Fibroblast of pulmonary artery (primary cell): ENCODE measurements at places on chromosomes 5 and 9.
A peak's percentile ranks its signal among the peaks of the same experiment; 100 is the strongest.

GRCh38 chr9:112663681-112664080 lies 54.2 kb downstream of the INIP start:
- no peak for DNase-seq

DNA sequence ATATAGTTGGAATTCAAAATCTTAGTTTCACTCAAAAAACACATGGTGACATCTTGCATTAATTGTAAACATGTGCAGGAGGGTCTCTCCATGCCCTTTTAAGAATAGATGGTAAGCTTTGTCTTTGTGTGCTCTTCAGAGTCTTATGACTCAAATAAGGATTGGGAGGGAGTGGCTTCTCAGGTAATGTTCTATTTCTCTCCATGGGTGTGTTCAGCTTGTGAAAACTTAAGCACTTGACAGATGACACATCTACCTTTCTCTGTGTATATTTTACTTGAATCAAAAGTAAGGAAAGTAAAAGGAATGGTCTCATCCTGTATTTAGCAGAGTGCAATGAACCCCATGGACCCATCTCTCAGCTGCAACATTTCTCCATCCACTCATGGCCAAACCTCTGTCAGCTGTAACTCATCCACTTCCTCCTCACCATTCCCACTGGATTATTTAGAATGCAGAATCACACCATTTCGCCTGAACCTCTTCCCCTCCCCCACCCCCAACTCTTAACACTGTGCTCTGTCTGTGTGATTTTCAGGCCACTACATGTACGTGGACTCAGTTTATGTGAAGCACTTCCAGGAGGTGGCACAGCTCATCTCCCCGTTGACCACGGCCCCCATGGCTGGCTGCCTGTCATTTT lies 82.1 kb downstream of the MAMDC2 start:
- DNase-seq, result no peak

- no peak for DNase-seq
Measured at GRCh38 chr9:93509084-93509483, 55.7 kb upstream of the FAM120AOS start.

- peak; percentile 1 for DNase-seq
Measured at GRCh38 chr9:1332156-1332555, 282.0 kb downstream of the DMRT2 start.

DNA sequence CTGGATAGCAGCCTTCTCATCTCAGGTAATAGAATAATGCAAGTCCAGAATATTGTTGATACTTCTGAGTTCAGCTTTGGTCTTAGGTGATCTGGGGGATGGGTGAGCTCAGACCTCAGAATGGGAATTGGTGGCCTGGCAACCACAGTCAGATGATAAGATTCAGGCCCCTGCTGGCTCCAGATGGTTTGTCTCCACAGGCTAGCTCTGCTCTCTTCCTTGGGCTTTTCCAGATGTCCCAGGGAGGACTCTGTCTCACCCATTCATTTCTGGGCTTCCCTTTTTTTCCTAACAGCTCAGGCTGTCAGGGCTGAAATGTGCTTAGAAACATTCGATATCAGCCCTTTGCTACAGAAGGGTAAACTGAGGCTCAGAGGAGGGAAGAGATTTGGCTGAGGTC lies 17.6 kb upstream of the TNFSF15 start:
- no peak for DNase-seq

GRCh38 chr5:135195270-135195608 lies 161.2 kb upstream of the PITX1 start:
- peak; percentile 46 for DNase-seq

- peak; percentile 19 for DNase-seq
Measured at GRCh38 chr5:169742771-169743296, 105.8 kb downstream of the DOCK2 start.

DNA sequence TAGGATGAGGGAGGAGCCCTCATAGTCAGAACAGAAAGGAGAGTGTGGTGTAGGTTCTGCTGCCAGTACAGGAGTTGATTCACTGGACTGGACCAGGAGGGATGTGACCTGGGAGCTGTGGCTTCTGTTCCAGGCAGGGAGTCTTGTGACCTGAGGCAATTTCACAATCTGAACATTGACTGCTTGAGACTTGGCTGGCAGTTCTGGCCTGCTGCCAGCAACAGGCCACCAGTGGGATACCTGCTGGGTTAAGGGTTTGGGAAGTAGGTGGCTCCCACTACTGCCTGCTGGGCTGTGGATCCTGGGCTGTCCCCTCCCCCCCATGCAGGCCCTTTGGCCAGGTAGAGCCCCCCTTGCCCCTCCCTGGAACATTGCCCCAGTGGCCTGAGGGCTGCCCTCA lies 268.6 kb upstream of the ARRDC3 start:
- DNase-seq, result no peak

DNA sequence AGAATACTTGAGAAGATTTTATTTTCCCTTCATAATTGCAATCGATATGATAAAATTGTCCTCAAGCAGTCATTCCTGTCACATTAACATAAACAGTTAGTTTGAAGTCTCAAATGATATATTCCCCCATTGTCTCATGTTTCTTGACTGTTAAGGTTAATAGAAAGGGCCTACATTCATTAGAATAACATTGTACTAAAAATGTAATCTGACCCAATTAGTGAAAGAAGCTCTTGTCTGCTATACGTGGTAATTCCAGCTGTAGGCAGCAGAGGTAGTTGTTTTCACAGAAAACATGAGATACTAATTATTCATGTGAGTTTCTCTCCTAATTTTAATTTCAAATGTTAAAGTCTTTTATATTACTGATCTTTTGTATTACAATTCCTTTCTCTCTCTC lies 25.9 kb upstream of the AP3B1 start:
- peak; percentile 65 for DNase-seq

DNA sequence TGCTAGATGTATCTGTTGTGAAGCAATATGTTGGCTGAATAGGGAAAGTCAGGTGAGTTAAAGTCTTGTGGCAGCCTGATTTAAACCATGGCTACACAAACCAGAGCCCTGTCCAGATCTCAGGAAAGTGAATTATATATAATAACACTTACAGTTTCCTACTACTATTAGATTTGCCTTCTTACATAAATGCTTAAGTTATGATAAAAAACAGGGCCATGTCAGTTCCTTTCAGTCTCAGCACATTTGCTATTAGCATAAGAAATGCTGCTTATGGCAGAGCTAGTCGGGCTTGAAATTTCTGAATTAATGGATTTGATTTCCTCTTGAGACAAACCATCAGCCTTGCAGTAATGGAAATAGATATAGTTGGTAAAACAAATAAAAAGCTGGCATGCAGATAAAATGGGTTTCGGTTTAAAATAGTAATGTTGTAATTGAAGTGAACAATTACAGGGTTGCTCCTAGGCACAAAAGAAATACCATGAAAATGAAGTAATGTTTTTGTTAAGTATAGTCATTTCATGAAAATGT lies 664.2 kb upstream of the ZNF608 start:
- peak; percentile 80 for DNase-seq

DNA sequence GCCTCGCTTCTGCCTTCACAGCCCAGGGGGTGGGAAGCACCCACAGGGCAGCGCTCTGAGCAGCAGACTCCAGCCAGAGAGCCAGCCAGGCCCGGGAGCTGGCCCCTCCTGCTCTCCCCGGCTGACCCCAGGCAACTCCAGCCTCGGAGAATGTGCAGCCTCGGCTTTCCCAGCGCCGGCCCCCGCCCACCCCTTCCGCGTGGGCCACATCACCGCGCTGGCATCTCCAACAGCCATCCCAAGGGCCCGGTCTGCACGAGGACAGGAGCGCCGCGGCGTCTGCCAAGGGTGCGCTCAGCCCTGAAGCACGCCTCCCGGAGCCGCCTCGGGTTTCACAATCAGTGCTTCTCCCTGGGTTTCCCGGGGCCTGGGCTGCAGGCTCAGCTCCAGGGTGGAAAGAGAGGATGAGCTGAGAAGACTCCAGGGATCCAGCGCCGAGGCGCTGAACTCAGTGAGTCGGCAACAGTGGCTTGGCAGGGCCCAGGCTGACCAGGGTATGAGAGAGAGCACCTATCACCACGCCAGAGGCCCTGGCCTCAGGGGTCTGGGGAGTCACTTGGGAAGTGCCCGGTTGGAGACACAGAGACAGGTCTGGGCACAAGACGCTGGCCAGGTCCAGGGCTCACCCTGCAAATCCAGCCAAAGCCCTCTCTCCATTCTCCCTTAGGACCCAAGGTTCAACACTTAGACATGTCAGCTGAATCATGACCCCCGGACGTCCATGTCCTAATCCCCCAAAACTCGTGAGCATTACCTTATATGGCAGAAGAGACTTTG lies 79.6 kb downstream of the ADAMTS2 start:
- DNase-seq, result peak; percentile 99

DNA sequence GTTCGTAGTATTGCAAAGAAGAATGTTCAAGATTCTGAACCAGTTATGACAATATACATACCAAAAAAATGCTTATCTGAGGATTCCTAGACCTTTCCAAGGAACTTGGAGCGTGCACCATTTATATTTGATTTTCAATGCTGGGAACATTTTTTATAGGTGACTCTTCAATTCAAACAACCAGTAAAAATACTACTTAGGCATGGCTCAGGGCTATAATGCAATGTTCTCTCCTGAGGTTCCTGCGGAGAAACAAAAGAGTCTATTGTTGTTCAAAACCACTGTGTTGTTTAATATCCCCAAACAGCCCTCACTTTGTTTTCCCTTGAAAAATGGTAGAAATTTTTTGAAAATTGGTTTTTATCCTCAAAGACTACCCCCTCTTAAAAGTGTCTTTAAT lies 335.7 kb upstream of the IZUMO3 start:
- DNase-seq, result no peak

GRCh38 chr5:39422036-39422606 lies 2.7 kb downstream of the DAB2 start:
- DNase-seq, result no peak

DNA sequence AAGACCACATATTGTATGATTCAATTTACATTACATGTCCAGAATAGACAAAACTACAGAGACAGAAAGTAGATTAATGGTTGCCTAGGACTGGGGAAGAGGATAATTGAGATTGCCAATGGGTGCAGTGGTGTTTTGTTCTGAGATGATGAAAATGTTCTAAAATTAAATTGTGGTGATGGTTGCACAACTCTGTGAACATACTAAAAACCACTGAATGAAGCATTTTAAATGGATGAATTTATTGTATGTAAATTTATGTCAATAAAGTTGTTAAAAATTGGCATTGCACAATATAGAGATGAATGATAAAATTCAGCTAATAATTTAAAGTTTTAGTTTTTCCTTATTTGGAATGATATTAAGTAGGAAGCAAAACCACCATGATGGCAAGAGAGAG lies 109.5 kb upstream of the NR4A3 start:
- DNase-seq, result no peak

- no peak for DNase-seq
Measured at GRCh38 chr5:76332611-76333205, 70.4 kb upstream of the IQGAP2 start.

DNA sequence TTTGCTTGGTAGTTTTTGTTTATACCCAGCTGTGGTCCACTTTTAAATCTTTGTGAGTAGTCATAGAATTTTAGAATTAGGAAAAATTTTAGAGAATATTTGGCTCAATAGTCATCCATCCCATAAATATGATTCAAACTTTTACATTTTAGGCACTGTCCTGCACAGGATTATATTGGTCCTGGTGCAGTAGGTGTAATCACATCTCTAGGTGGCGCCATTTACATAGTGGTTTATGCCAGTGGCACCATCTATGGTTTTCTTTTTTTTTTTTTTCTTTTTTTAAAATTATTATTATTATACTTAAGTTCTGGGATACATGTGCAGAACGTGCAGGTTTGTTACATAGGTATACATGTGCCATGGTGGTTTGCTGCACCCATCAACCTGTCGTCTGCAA lies 260.7 kb upstream of the KCNN2 start:
- DNase-seq, result peak; percentile 70

GRCh38 chr5:114419959-114420358 lies 58.1 kb downstream of the KCNN2 start:
- peak; percentile 1 for DNase-seq

DNA sequence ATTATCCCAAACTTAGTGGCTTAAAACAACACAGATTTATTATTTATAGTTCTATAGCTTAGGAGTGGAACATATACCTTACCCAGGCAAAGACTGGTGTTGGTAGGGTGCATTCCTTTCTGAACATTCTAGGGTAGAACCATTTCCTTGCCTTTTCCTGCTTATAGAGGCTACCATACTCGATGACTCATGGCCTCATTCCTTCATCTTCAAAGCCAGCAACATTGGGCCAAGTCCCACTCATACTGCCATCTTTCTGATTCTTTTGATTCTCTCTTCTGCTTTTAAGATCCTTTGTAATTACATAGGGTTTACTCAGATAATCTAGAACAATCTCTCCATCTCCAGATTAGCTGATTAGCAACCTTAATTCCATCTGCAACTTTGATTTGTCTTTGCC lies 452.7 kb upstream of the KLF4 start:
- DNase-seq, result peak; percentile 8

DNA sequence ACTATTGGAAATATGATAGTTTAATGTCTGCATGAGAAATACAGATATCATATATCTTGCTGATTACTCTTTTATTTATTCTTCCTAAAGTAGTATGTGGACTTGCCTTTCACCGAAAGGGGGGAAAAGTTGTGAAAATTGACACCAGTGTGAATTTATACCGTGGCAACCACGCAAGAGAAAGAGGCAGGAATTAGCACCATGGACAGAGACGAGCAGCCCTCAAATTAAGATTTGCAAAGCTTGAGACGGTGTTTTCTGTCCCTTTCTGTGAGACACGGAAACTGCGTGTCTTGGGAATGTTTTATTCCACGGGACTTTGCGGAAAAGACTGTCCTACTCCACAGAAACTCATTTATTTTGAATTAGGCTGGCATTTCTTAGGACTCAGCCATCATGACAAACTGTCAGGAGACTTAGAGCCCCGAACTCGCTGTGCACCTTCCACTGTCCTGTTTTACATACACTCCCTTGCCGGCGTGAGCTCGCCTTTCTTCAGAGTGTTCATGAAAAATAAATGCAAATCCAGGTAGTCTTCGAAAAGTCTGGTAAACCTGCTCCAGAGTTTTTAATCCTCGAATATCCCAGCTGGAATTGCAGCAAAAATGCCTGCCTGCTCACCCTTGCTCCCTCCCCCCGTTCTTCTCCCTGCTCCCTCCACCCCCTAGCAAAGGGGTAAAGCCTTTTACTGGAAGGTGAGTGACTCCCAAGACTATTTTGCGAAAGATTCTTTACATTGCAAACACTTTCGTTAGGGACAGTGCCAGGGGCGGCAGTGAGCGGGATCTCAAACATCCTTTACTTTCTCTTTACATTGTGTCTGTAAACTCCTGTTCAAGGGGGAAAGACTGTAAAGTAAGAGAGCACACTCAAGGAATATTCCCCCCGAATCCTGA lies 3.8 kb upstream of the ELAVL2 start:
- DNase-seq, result peak; percentile 28

GRCh38 chr9:69049094-69049493 lies 13.5 kb downstream of the FXN start:
- no peak for DNase-seq

GRCh38 chr5:3392306-3392939 lies 203.2 kb upstream of the IRX1 start:
- DNase-seq, result no peak

- peak; percentile 14 for DNase-seq
Measured at GRCh38 chr9:137027369-137028262, at the start of gene ABCA2. TSS of gene ABCA2 (minus strand) at chr9:137028237. CDS start at chr9:137028140, 97 bp downstream.
